Colonic mucosa (tissue), 4 donors: ENCODE measurements at places on chromosomes 4 and X.
A peak's percentile ranks its signal among the peaks of the same experiment; 100 is the strongest.

- no peak for DNase-seq
Measured at GRCh38 chr4:153773236-153773690, 13.4 kb upstream of the RNF175 start.

DNA sequence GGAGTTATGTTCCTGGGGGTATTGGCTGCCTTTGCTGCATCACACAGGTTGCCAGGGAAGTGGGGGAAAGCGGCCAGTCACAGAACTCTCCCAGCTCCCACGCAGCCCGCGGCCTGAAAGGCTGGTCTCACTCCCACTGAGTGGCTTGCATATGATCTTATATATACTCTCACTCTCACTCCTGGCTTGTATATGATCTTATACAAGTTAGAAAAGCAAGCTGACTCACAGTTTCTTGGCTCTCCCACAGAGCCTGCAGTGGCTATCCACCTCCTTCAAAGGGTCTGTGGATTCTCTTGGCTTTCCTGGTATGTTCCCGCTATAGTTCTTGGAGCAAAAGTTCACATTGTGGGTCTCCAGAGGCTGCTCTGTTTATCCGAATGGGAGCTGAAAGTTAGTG lies 833.5 kb upstream of the GALNTL6 start:
- no peak for DNase-seq

- DNase-seq: no peak
Measured at GRCh38 chr4:102281171-102281839, 64.0 kb downstream of the SLC39A8 start.

- no peak for DNase-seq
Measured at GRCh38 chrX:56932653-56933339, 62.5 kb downstream of the SPIN3 start.

GRCh38 chr4:56874166-56874565 lies 33.5 kb upstream of the REST start:
- peak; percentile 77 for DNase-seq

- DNase-seq: no peak
Measured at GRCh38 chrX:14729058-14729457, 143.8 kb downstream of the FANCB start.

DNA sequence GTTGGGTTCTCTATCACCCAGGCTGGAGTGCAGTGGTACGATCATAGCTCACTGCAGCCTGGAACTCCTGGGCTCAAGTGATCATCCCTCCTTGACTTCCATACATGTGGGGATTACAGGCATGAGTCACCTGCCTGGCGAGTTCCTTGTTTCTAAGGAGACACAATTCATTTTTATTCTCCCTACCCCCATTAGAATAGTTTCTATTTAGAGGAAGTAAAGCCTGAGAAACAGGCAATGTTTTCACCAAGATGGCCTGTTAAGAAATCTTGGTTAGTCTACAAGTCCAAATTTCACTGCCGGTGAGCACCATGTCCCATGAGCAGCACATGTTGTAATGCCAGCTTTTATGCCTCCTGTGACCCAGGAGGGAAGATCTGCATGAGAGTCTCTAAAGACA lies 5.7 kb downstream of the CYBB start:
- no peak for DNase-seq

GRCh38 chrX:31603411-31604120 lies 531.7 kb upstream of the FTHL17 start:
- DNase-seq: no peak

- DNase-seq: no peak
Measured at GRCh38 chr4:118849867-118850487, 14.1 kb upstream of the SEC24D start.

DNA sequence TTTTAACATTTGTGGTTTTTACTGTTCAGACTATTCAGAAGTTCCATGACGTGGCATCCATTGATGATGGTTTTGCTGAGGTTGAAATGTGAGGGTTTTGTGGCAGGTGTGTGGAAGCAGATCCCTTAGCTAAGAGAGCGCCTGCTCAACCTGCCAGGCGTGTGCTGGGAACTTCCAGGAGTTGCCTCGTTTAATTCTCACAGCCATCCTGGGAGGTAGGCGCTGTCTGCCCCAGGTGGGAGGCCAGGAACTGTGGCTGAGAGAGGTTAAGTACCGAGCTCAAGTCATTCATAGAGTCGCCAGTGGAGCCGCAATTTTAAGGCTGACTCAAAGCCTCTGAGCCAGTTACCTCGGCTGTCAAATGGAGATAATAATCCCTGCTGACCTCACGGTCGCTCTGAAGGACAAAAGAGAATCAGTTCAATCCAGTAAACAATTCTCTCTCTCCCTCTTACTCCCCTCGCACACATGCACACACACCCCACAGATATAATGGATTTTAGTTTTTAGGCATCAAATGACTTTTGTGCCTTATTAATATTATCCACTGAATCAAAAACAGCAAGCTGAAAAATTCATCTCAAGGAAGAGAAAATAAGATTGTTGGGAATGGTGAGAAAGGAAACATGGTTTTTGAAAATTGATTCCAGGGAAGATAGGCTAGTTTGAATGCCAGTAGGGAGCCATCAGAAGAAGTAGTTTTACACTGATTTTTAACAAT lies 171.3 kb downstream of the PTTG2 start:
- DNase-seq: no peak

- no peak for DNase-seq
Measured at GRCh38 chr4:2136726-2137125, 77.6 kb downstream of the NAT8L start.

DNA sequence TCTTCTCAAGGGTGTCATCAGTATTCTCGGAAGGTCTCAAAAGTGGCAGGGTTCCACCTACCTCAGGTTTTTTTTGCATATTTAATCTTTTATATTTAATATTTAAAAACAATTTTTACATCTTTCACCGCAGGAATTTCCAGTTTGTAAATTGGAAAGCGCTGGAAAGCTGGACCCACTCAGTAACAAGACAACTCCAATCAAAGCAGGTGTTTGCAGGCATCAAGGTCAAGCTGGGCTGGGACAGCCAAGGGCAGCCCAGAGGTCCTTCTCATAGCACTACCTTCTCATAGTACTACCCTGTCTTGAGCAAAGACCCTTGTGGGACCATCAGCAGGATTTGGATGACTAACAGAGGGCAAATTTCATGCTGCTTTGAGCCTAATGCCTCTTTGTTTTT lies 160.1 kb downstream of the TET2 start:
- DNase-seq: no peak

GRCh38 chr4:165461159-165461821 lies 82.5 kb downstream of the CPE start:
- no peak for DNase-seq

DNA sequence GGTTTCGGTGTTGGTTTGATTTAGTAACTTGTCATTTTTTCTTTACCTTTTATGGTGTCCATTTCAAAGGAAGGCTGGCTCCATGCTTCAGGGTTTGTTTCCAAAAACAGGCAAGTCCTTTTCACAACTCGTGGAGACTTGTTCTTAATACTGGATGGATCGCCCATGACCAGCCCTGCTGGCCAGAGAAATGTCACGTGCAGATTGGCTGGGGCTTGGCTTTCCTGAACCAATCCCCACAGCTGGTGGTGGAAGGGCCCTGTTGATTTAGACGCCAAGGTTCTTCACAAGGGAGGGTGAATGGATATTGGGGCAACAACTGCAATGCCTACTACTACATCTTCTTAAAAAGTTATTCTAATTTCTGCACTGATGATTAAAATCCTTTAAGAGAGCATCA lies 92.6 kb downstream of the SHROOM3 start:
- DNase-seq: no peak

DNA sequence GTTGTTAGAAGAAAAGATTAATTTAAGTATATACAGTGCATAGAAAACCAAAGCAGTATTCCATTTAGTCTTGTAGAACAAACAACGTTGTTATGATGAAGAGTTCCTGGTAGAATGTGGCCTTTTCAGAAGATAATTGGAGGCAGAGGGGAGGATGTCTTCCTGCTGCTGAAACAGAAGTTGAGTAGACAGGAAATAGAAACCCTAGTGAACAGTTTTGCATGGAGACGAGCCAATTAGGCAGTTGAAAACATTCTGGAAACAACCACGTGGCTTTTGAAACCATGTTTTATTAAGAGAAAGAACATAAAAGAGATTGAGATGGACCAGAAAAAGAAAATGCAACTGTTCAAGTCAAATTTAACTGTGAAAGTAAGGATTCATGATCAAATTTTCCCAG lies 325.2 kb downstream of the CAMK2D start:
- no peak for DNase-seq

- peak; percentile 26 for DNase-seq
Measured at GRCh38 chrX:45850197-45850774, 649.6 kb upstream of the DIPK2B start.

- DNase-seq: peak; percentile 55
Measured at GRCh38 chr4:7041801-7042502, 1.2 kb upstream of the TADA2B start.

GRCh38 chr4:76090241-76090691 lies 15.8 kb downstream of the ART3 start:
- peak; percentile 22 for DNase-seq

GRCh38 chrX:20432048-20432447 lies 165.3 kb upstream of the RPS6KA3 start:
- no peak for DNase-seq

DNA sequence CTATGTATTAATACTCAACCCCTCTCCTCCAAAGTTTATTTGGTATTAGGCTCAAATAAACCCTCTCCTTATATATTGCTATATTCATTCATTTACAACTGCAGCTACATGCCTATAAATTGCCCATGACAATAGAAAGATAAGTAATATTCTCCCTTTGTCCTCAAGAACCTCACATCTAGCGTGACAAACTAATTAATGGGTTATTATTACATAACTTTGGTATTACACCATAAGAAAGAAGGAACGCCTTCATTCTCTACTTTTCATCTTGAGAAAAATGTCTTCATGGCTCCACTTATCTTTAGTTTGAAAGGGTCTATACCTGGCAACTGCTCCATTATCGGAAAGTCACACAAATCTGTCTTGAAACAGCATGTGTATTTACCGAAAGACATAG lies 157.7 kb upstream of the RASGEF1B start:
- no peak for DNase-seq

DNA sequence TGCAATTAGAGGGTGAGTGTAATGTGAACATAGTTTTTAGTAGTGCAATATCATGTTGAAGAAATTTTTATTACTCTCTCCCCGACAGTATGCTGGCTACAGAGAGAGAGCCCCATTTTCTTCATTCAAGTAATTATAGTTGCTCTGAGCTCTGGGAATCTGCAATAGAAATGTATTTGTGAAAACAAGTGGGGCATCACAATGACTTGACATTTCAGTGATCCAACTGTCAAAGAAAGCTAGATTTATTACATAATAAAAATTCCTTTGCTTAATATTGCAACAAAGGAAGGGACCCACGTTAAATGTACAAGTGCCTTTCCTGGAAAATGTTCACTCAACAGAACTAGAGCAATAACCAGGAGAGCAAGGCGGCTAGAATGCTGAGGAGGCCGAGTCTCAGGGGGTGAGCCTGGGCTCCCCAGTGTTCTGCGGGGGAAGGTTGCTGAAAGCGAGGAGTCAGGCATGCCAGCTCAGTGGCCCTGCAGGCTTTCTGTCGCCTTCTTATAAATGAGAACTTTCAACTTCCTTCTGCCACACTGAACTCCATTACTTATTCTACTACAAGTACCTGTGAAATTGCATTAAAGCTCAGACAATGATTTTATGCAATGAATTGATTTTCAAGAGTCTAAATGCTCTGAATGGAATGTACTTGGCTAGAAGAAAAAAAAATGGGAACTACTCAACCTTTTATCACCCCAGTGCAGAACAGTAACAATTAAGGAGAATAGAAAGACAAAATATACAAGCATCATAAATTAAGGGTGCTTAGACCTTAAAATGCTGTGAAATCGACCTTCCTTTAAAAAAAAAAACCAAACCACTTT lies 476.4 kb downstream of the AFF2 start:
- no peak for DNase-seq

- DNase-seq: no peak
Measured at GRCh38 chrX:149877636-149878035, 3.3 kb upstream of the MAGEA8 start.

GRCh38 chrX:114268643-114269042 lies 315.2 kb upstream of the HTR2C start:
- no peak for DNase-seq
